ENCODE measurements at places on chromosomes 2 and 18. TPM values are rescaled to one million over a fixed set of nuclear protein-coding genes. Genes with fewer than 3 reads are reported as not detected.

The CFC1 gene
- not detected for total RNA-seq

DNA sequence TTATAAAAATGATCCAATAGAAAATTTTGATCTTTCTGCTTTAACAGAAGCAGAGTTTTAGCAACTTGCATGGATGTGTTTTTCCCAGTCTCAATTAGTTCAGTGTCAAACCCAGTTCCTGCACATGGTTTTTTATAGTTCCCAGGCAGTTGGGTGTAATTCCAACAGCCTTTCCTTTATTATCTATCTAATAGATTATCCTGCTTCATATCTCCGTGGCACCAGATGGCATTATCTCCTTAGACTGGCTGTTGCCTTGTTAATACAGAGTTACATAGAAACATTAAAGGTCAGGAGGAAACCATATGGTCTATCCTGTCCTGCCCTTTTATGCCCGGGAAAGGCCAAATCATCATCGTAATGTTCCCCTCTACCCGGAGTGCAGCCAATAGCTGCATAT, 400.9 kb upstream of the SMIM21 start:
- no peak for DNase-seq

DNA sequence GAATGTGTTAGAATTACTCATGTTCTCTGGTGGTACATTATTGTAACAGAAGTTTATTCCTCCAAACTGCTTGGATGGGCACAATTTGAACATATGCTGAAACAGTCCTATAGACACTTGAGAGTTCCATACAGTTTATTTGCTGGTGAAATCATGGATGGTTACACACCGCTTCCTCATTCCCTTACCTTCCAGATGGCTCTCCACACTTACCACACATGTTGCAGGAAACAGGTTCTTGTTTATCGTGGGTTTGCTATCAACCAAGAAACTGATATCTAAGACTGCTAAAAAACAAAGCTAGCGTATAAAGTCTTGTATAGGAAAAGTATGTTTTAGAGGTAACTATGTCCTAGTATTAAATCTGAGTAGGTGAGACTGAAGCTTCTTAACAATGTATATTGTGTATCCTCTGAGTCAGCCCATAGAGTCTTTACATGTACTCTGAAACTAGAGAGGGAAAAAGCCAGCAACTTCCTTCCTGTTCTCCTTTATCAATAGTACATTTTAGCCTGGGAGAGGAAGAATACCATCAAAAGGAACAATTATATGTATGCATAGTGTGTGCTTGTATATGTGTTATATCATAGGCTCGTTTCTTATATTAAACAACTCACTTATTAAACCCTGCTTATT, 313.1 kb downstream of the PLCL1 start:
- no peak for DNase-seq

GRCh38 chr2:151111599-151112278, 149.9 kb downstream of the RBM43 start:
- no peak for DNase-seq

GRCh38 chr18:34126121-34126520, 98.6 kb downstream of the NOL4 start:
- DNase-seq: no peak

The FAM161A gene
- 7.3 TPM for total RNA-seq

DNA sequence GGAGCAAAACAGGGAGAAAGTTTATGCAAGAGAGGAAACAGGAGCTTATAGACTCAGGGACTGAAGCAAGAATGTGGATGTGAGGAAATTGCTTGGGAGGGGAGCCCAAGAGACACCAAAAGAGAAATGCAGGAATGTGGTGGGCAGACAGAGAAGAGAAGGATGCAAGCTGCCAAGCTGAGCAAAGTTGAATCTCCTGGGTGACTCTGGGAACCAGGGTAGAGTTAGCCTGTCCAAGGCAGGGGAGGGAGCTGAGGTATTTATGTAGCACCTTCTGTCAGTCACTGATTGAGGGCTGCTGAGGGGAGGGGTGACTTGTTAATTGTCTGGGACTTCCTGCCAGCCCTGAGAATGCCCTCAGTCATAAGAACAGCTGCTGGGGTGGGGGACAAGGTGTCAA, 464.3 kb downstream of the NBAS start:
- no peak for DNase-seq

The SLC5A7 gene
- not detected for total RNA-seq

- DNase-seq: no peak
Observed at GRCh38 chr2:54871457-54872107, 148.1 kb downstream of the EML6 start.

DNA sequence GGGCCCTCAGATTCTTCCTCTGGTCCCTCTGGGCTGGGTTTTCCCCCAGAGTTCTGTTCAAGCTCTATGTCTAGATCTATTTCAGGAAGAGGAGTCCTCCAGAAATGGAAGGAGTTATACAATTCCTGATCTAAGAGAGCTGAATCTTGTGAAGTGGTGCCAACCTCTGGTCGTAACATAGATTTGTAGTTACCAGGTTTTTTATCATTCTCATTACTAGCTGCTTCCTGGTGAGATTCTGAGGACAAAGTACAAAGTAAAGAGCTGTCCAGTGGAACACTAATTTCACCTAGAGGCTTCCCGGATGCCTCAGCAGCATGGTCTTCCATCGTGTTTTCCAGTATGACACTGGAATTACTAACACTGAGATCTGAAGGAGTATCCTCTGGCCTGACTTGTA, 44.1 kb downstream of the PPP4R1 start:
- DNase-seq: no peak

The MBD1 gene
- total RNA-seq: 63.9 TPM

- DNase-seq: no peak
Observed at GRCh38 chr18:33578518-33579348, 714 bp downstream of the ASXL3 start.

- DNase-seq: no peak
Observed at GRCh38 chr18:3799515-3799914, 349.5 kb downstream of the TGIF1 start.
